ENCODE measurements at places on chromosomes 4 and X.

DNA sequence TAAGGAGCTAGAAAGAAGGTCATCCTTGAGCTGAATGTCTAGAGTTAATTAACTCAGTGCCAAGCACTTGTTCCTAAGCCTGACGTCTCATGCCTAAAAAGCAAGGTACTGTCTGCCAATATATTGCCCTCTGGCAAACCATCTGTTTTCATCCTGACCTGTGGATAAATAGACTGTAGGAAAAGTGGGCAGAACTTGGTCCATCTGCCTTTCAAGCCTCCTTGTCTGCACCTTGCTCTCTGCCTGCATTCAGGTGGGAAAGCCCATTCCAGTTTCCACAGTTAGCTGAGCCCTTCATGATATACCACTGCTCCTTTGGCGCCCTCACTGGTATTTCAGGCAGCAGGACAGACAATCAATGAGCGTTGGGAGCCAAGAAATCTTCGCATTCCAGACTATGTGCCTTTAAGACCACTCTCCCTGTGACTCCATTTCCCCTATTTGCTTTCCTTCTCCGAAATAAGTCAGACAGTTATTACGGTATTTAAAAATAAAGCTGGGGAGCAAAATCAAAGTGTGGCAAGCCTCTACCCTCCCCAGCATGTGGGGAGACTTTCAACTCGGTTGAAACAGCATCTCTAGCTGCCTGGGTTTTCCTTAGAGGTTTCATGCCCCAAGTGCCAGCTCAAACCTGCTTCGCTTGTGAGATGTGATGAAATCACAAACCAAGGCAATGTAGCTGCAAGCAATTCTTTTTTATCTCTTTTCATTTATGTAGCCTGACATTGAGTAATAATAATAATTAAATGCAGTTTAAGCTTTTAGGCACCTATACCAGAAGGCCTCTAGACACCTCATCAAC lies 2.5 kb upstream of the CCDC149 start:
- no peak for DNase-seq

DNA sequence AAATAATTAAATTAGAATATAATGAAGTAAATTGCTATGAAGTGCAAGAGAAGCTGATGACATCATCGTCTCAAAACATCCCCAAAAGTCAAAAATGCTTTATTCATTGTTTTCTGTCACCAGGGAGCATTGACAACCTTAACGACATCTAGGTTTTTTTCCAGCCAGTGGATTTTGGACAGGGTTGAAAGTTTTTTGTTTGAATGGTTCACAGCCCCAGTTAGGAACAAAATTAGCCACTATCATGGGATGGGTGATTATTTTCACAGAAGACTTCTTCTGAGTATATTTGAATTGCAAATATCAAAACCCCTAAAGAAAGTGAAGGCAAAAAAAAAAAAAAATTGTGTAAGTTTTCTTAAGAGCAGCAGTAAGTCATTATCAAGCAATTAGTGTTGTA lies 826.1 kb downstream of the STPG2 start:
- no peak for DNase-seq

GRCh38 chrX:1322393-1322792 lies 14.2 kb upstream of the IL3RA start:
- no peak for DNase-seq

DNA sequence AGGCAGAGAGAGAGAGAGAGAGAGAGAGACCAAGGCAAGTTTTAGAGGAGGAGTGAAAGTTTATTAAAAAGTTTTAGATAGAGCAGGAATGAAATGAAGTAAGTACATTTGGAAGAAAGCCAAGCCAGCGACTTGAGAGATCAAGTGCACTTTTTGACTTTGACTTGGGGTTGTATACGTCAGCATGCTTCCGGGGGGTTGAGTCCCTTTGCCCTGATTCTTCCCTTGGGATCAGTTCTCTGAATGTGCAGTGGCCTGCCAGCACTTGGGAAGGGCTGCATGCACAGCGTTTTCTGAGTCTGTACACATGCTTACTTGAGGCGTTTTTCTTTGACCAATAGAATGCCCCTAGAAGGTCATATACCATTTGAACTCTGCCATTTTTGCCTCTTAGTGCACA lies 400.5 kb downstream of the PDGFC start:
- no peak for DNase-seq

- DNase-seq: no peak
Observed at GRCh38 chr4:108592674-108592986, 27.7 kb upstream of the RPL34 start.

- DNase-seq: no peak
Observed at GRCh38 chr4:144223661-144224060, 83.1 kb upstream of the GYPA start.

GRCh38 chr4:73885574-73886267 lies 16.5 kb downstream of the CXCL1 start:
- no peak for DNase-seq

GRCh38 chr4:174281182-174281737 lies 2.2 kb downstream of the FBXO8 start:
- DNase-seq: no peak

- DNase-seq: no peak
Observed at GRCh38 chrX:46072372-46072771, 472.8 kb downstream of the ZNF674 start.

DNA sequence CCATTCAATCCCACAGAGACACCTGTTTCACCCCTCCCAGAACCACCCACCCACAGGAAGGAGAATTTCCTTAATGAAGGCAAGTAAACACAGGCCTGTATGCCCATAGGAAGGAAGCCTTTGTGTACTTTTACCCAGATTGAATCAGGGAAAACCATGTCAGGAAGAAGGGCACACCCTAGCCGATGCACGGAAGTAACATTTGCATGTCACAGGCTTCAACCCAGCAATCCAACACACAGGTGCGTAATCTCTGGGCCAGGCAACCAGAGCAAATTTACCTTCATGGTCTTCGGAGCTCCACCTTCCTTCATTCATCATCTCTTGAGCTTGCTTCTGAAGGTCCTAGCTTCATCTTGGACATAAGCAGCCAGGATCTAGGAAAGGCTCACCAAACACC lies 206.3 kb downstream of the SHROOM3 start:
- no peak for DNase-seq

DNA sequence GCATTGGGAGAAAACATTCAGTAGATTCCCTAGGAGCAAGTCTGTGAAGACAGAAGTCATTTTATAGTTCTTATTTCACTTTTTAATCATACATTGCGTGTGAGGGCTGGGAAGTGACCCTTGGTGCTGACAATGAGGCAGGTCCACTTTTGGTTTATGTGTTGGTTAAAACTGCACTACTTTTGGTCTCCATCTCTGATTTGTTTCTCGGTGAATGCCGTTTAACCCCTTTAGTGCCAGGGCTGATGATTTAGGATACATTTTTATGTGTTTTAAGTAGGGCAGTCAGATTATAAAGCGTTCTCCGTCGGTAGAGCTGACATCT lies 110.4 kb downstream of the AFF1 start:
- DNase-seq: no peak

DNA sequence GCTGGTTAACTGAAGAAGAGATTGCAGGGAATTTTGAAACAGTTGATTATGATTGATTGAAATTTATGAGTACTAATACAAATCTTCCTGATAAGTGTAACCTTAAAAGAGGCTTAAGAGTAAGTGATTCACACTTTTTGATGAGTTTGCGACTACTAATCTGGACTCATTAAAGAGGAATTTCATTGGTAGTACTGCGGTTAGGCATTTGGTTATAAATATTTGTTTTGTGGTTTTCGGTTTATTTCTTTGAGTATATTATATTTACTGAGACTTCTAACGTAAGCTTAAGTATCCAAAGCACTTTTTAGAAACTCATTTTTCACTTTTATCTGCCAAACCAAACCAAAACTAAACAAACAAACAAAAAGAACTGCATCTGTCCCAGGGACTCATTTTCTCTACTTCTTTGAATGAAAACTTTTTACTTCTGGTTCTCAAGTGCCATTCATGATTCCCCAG lies 20.7 kb downstream of the SLIT2 start:
- no peak for DNase-seq

DNA sequence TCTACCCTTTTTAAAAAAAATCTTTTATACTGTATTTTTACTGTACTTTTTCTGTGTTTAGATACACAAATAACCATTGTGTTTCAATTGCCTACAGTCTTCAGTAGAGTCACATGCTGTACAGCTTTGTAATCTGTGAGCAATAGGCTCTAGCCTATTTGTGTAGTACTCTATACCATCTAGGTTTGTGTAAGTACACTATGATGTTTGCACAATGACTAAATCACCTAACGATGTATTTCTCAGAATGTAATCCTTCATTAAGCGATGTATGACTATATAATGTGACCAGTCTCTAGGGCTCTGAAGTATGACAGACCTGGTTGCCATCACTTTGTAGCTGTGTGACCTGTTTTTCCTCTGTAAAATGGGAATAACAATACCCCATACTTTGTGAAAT lies 14.2 kb upstream of the DCAF4L1 start:
- DNase-seq: no peak

DNA sequence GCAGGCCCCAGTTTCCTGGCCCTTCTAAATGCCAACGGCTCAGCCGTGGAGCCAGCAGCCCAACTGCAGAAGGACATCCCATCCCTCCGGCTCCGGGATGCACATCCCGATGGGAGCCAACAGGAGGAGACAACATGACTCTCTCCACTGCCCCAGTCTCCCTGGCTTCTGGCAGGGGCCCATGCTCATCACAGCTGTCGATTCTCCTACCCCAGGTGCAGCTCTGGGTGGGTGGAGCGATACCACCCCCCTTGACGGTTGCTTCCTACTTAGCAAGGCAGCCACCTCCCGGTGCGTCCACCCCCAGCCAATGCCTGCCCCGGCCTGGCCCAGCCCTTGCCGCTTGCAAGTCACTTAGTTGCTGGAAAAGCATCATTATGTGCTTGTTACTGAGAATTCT lies 19.5 kb downstream of the ZNF275 start:
- DNase-seq: no peak

- no peak for DNase-seq
Observed at GRCh38 chr4:164467493-164467892, 286.4 kb upstream of the SMIM31 start.

DNA sequence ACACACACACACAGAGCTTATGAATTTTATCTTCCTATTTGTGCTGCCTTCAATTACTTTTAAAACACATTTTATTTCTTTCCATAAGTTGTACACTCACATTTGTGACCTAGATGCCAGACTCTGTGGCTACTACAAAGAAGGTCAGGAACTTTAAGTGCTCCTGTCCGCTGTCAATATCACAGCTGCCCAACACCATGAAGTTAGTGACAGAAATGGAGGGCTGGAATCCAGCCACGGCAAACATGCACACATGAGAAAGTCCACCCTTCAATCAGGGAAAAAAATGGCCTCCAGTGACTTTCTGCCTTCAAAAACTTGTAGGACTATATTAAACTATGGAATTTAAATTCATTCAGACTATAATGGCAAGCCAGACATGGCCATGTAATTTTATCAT lies 334.4 kb upstream of the FSTL5 start:
- DNase-seq: no peak

DNA sequence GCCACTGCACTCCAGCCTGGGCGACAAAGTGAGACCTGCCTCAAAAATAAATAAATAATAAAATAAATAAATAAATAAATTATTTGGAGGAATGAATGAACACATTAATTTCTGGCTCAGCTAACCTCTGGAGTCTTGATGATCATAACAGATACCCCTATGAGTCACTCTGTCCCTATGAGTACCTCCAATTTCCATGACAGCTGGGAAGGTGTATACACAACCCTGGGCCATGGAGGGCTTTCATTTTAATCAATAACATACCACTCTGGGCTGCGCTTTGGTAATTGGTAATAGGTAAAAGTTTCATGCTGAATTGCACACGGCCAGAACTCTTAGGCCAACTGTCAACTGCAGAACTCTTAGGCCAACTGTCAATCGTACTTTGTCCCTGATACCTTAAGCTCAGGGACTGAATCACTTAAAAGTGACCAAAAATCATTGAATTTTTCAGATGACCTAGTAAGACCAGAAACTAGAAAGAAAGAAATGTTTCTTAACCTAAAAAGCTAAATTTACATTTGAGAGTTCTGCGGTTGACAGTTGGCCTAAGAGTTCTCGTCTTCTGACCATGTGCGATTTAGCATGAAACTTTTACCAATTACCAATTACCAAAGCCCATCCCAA lies 112.4 kb downstream of the ATP11C start:
- DNase-seq: no peak

All from neural crest cell (in vitro differentiated cells).